Activated naive CD4-positive, alpha-beta T cell treated with anti-CD3 and anti-CD28 coated beads, Interleukin-2, amount 10 ng/mL, durations not matched to agents 5 hours and 36 hours (primary cell): ENCODE measurements at places on chromosomes 6 and 20. TPM values are rescaled to one million over a fixed set of nuclear protein-coding genes. Genes with fewer than 3 reads are reported as not detected.

The MYMX gene
- total RNA-seq = not detected

The PSMB8 gene
- total RNA-seq = 290 TPM

The ZNF391 gene
- total RNA-seq = 1.6 TPM

The LST1 gene
- total RNA-seq = 71.0 TPM

The RFX6 gene
- not detected for total RNA-seq

The C6orf141 gene
- total RNA-seq = 0.46 TPM

The TMEM74B gene
- total RNA-seq = 0.79 TPM

The ATG5 gene
- total RNA-seq = 25.3 TPM

The FABP7 gene
- total RNA-seq = not detected

The PDE10A gene
- total RNA-seq = not detected

The GSS gene
- total RNA-seq = 49.5 TPM

The KCNK16 gene
- total RNA-seq = not detected

The PLCB1 gene
- total RNA-seq = 0.38 TPM

The TGM6 gene
- total RNA-seq = not detected

The FILIP1 gene
- not detected for total RNA-seq

The MLN gene
- not detected for total RNA-seq

The SLC22A7 gene
- total RNA-seq = not detected

The RPP40 gene
- 5.0 TPM for total RNA-seq

The SIGLEC1 gene
- not detected for total RNA-seq

The RBPJL gene
- total RNA-seq = not detected
